Activated naive CD4-positive, alpha-beta T cell treated with anti-CD3 and anti-CD28 coated beads, Interleukin-2, amount 50 U/mL, for 72 hours (primary cell): ENCODE measurements at places on chromosomes 2 and 18.
A peak's percentile ranks its signal among the peaks of the same experiment; 100 is the strongest.

- no peak for DNase-seq
Measured at GRCh38 chr2:219561179-219562048, 9.9 kb downstream of the OBSL1 start.

- no peak for DNase-seq
Measured at GRCh38 chr2:205020673-205021072, 475.4 kb downstream of the PARD3B start.

DNA sequence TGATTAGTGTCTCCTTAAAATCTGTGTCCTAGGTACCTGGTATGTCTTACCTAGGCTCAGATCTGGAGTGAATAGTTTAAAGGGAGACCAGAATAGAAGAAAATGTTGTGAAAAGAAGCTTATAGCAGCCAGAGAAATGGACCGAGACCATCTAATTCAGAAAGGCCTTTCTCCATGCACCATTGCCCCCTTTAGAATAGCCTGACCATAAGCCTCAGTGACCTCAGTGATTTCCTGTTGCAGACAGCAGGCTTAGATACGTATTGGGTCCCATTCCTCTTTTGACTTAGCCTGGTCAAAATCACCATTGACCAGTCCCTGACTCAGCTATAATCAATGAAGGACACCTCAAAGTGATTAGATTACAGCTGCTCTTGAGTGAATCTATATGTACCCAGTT, 690.7 kb upstream of the KLHL29 start:
- no peak for DNase-seq

GRCh38 chr2:207143215-207144172, 22.3 kb downstream of the KLF7 start:
- peak; percentile 25 for DNase-seq

DNA sequence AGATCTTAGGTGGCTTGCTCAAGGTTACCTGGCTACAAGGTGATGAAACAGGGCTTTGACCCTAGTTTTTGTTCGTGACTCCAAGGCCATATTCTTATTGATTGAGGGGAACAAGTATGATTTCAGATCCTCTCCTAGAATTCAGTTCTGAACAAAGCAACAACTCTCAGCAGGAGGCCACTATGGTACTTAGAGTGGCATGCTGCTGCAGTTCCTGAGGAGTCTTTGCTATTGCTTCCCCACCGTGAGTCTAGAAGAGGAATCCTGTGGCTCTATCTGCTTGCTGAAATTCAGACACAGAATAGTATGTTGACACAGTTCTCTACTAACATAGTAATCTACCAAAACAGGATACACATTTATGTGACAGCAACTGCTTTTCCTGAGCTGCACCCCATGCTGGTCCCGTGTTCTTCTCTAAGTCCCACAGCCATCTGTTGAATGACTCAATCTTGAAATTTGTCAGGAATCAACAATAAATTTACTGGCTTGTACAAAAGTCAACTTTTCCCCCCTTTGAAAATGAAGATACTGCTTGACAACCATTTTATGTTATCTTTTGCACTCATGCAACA, 4.1 kb downstream of the TGFBRAP1 start:
- DNase-seq: no peak

GRCh38 chr2:241204490-241204889, 16.0 kb downstream of the ANO7 start:
- no peak for DNase-seq

- DNase-seq: no peak
Measured at GRCh38 chr2:172389685-172390339, 37.6 kb upstream of the ITGA6 start.

DNA sequence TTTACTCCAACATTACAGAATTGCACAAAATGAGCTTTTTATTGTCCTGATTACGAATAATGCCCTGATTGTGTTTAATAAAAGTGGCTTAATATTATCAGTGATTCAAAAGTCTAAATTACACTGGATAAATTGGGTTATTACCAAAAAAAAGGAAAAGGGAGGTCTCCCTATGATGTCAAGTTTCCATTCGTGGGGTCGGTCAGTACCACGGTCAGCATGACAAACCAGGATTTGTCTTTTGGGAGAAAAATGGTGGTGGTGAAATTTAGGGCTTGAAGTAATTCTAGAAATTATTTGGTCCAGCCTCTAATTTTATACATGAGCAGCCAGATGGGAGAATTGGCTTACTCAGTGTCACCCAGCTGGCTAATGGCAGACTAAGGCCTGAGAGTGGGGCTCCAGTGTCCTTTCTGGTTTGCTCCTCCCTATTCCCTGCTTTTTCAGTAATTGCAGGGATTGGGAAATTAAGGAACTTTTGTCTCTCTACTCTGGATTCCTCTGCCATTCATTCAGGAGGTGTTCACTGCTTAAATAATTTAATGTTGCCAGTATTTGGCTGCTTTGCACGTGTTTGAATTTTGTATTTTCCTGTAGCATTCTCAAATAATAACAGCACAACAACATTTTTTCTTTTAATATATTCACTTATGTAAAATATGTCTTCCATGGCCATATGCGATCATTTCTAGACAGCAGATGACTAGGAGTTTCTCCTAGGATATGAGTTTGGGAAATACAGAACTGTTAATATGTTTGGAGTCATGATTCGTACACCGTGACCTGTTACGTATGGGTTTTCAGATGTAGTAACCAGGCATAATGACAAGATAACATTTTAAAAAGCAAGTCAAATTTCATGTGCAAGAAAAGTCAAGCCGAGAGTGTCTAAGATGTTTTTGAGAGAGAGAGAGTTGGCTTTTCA, 128.9 kb upstream of the NOSTRIN start:
- no peak for DNase-seq

GRCh38 chr18:62596145-62597005, 73.5 kb downstream of the ZCCHC2 start:
- no peak for DNase-seq

DNA sequence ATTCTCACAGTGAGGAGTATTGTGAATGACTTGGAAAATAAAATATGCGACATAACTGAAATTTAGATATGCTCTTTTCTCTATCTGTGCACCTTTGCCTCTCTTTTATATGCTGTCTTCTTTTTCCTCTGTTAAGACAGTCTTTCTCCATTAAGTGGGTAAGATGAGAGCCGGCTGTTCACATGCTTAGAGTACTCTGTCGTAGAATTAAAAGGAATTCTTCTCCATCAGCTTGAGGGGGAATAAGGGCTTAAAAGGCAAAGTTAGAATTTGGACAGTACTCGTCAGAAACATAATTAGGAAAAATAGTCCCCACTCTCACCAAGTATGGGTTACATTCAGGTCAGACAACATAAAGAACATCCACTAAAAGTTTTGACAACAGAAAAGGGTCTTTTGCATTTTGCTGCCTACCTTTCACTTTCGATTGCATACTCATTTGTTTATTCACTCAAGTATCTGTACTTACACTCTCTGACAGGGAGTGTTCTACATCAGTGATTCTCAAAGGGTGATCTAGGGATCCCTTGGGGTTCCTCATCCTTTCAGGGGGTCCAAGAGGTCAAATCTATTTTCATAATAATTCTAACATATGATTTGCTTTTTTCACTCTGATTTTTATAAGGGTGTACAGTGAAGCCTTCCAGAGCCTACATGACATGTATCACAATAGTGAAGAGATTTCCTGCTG, 48.0 kb downstream of the ARHGAP15 start:
- DNase-seq: no peak

DNA sequence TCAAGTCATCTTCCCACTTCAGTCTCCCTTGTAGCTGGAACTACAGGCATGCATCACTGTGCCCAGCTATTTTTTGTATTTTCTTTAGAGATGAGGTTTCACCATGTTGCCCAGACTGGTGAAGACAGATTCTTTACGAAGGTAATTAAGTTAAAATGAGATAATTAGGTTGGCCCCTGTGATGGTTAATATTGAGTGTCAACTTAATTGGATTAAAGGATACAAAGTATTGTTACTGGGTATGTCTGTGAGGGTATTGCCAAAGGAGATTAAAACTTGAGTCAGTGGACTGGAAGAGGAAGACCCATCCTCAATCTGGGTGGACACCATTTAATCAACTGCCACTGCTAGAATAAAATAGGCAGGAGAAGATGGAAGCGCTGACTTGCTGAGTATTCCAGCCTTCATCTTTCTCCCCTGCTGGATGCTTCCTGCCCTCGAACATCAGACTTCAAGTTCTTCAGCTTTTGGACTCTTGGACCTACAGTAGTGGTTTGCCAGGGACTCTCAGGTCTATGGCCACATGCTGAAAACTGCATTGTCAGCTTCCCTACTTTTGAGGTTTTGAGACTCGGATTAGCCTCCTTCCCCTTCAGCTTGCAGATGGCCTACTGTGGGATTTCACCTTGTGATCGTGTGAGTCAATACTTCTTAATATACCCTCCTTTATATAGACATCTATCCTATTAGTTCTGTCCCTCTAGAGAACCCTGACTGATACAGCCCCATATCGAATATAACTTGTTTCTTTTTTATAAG, 269.1 kb downstream of the TMX3 start:
- no peak for DNase-seq

DNA sequence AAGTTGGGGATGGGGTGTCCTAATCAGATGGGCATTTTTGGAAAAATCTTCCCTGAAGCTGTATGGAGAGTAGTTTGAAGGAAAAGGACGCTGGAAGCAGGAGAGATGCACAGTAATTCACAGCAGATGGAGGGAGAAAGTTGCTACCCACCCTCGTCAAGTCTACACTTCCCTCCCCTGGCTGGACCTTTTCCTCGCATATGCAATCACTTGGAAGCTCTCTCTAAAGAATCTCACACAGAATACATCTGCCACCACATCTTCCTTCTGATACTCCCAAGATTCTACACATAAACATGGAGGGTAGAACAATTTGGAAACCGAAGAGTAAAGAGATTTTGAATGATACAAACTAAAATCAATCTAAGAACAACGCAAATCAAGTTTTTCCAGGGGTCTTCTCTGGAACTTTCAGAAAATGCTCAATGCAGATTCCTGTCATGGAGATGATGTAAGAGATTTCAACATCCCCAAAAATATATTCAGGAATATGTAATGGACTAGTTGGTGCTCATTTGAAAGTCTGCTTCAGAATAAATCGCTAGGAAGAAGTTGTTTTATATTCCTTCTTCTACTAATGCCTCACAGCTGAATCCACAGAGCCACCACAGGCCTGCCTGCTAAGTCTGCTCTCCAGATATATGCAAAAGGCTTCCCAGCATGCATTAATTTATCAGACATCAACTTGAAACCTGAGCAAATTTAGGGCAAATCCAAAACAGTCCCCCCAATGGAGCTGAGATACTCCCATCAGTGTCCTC, 291.5 kb downstream of the LRATD1 start:
- no peak for DNase-seq

- no peak for DNase-seq
Measured at GRCh38 chr18:79121746-79122474, 52.7 kb downstream of the ATP9B start.

GRCh38 chr2:101847661-101848339, 144.0 kb upstream of the IL1R2 start:
- DNase-seq: no peak

DNA sequence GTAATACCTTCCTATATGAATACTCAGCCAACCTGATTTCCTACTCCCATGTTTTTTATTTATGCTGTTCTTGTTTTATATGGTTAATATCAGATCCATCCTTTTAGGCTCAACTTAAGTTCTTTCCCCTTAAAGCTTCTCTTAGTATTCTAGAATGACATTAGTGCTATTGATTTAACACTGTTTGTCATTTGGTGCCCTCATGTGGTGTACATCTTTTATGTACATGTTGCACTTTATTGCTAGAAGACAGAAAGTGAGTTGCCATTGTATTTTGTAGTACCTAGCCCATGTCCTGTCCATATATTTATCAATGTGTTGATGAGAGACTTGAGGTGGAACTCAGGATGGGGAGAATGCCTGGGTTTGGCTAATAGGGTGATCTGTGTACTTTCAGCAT, 2.5 kb downstream of the HTRA2 start:
- DNase-seq: no peak

DNA sequence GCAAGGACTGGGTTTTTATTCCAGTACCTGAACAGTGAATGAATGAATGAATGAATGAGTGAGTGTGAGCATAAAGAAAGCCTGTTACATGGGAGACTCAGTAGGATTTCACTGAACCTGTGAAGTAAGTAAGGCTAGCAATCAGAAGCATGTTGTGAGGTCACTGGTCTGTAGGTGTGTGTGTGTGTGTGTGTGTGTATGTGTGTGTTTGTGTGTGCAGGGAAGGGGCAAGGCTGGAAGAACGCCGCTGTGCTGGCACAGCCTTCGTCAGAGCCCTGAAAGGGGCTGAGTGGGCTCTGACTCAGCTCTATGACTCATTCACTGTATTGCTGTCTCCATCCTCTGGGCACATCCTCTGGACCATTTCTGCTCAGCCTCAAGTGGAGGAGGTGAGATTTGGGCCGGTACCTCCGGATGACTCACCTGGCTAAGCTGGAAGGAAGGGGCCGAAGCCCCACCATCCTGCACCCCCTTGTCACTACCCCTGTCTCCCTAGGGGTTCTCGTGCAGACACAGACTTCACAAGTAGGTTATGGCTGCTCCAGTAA, 51.4 kb upstream of the MRPL33 start:
- peak; percentile 65 for DNase-seq

DNA sequence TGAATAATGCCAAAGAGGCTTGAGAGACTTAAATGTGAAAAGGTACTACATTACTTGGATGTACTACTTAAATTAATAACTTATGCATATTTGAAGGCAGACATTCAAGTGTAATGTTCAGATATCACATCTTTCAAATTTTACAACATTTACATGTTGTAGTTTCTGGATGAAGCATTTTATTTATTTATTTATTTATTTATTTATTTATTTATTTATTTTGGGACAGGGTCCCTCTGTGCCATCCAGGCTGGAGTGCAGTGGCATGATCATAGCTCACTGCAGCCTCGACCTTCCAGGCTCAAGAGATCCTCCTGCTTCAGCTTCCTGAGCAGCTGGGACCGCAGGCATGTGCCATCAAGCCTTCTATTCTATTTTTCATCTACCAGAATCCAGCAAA, 596.4 kb downstream of the ERBB4 start:
- no peak for DNase-seq

GRCh38 chr2:67658820-67659219, 261.7 kb downstream of the ETAA1 start:
- no peak for DNase-seq

DNA sequence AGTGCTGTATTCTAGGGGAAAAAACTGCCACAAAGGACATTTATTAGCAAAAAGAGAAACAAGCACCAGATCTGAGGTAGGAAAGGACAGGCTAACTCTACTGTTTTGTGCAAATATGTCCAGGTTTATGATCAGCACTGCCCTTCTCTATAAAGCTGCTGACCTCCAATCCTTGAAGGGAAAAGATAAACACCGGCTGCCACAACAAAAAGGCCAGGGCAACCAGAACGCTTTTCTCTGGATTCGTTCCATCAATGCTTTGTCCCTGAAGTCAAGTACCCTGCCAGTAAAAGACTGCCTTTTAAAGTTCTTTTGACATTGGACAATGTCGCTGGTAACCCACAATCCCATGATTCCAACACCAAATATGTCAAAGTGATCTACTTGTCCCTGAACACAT, 21.0 kb downstream of the SMAD2 start:
- DNase-seq: no peak
